ENCODE measurements at places on chromosomes 11 and 22. TPM values are rescaled to one million over a fixed set of nuclear protein-coding genes. Genes with fewer than 3 reads are reported as not detected.

Gene RIMBP3C
- total RNA-seq: not detected

Gene KIAA1671
- total RNA-seq: 23.9 TPM

Gene DBX1
- not detected for total RNA-seq

Gene ABCC8
- 2.6 TPM for total RNA-seq

Gene OR52I1
- total RNA-seq: not detected

Gene ZC3H12C
- 2.9 TPM for total RNA-seq

Gene WNT11
- total RNA-seq: not detected

Gene DDTL
- total RNA-seq: 2.1 TPM

Gene KDM4E
- total RNA-seq: not detected

Gene CD6
- total RNA-seq: 0.19 TPM

All from H1 (cell line).